NCI-H1930 (cell line): ENCODE measurements at places on chromosomes 6 and 20.

DNA sequence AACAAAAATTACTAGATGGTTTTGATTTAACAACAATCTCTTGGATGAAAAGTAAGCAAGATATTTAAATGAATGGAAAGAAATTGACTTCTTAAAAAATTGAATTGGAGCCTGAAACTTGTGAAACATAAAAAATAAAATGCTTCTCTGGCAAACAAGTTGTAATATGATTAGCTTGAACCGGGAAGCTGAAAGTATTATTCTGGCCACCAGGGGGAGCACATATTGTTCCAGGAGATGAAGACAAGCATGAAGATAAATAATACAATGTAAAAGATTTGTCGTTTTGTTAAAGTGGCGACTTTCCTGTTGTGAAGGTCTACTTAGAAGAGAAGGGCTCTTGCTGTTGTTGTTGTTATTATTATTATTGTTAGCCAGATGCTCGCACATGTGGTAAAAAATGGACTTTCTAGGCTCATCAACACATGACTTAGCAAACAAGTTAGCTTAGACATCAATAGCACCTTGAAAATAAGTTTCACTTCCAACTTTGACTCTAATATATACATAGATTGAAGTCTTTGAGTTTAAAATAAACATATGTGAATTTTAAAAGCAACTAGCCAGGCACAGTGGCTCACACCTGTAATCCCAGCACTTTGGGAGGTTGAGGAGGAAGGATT lies 14.2 kb downstream of the PAX1 start:
- peak; percentile 61 for DNase-seq

GRCh38 chr6:113082745-113083144 lies 735.6 kb downstream of the RFPL4B start:
- no peak for DNase-seq

GRCh38 chr6:70299456-70299855 lies 3.4 kb downstream of the COL9A1 start:
- DNase-seq: no peak

DNA sequence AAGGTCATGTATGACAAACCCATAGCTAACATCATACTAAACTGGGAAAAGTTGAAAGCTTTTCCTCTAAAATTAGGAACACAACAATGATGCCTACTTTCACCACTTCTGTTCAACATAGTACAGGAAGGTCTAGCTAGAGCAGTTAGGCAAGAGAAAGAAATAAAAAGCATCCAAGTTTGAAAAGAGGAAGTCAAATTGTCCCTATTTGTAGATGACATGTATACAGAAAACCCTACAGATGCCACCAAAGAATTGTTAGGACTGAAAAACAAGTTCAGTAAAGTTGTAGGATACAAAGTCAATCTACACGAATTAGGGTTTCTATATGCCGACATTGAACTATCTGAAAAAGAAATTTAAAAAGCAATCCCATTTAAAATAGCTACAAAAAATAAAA lies 89.4 kb upstream of the GLP1R start:
- no peak for DNase-seq
